CD4-positive, alpha-beta T cell treated with Interleukin-6 at 100 ng/mL for 8 hours (primary cell): ENCODE measurements at places on chromosomes 7 and 10.

GRCh38 chr7:148773334-148773733 is 74.6 kb downstream of the CUL1 start:
- DNase-seq, result peak; percentile 50

GRCh38 chr7:19060761-19061259 is 56.6 kb downstream of the TWIST1 start:
- DNase-seq, result no peak

GRCh38 chr10:79014796-79015195 is 54.0 kb upstream of the ZMIZ1 start:
- DNase-seq, result no peak

DNA sequence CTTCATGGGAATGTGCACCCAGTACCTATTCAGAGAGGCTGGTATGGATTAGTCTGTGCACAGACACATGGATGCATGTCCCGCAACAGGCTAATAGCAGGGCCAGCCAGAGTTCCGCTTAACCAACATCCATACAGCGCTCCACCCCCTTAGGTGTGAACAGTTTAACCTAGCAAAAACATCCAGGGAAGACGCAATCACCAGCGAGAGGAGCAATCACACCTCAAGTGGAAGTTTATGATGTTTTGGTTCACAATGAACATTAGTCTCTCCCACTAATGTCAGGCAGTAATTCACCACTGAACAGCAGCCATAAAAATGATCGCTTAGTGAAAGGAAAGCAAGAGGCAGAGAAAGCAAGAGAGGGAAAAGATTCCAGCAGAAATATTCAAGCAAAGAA is 91.1 kb downstream of the PLXNA4 start:
- no peak for DNase-seq

DNA sequence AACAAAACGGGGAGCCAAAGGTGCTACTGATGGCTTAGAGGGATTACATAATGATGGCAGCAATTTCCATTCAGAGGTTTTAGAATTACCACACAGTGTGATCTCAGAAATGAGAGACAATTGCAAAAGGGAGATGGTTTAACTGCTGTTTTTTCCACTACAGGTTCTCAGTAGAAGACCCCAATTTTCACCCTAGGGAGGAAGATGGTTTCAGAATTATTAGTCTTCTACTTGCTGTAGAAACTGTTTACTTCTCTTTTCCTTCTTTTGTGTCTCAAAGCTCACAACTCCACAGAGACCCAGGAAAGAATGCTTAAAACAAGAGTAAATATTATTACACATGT is 226.5 kb downstream of the INHBA start:
- no peak for DNase-seq

GRCh38 chr10:47452495-47453140 is 31.3 kb downstream of the ANXA8 start:
- no peak for DNase-seq
